ENCODE measurements at places on chromosomes 7 and 10. TPM values are rescaled to one million over a fixed set of nuclear protein-coding genes. Genes with fewer than 3 reads are reported as not detected.

Gene LIPJ
- total RNA-seq, result under 0.01 TPM

Gene AKR1B1
- total RNA-seq, result 72.8 TPM

Gene TLL2
- 0.06 TPM for total RNA-seq

Gene LIMK1
- total RNA-seq, result 24.0 TPM

Gene VTI1A
- total RNA-seq, result 22.9 TPM

Gene CDK1
- 43.1 TPM for total RNA-seq

Gene PDK4
- total RNA-seq, result 3.2 TPM

Gene ZNF804B
- not detected for total RNA-seq

Gene HDAC9
- total RNA-seq, result 21.5 TPM

Gene HTR5A
- not detected for total RNA-seq

Gene PRF1
- not detected for total RNA-seq

Gene KIF11
- total RNA-seq, result 21.5 TPM

Gene RPEL1
- not detected for total RNA-seq

Gene ACHE
- total RNA-seq, result not detected

Gene GLI3
- 3.7 TPM for total RNA-seq

Gene TRPV5
- not detected for total RNA-seq

Gene GRIFIN
- not detected for total RNA-seq

Gene PLPP4
- total RNA-seq, result 0.25 TPM

Gene HECW1
- under 0.01 TPM for total RNA-seq

Gene STYXL1
- total RNA-seq, result 44.9 TPM

Gene COL28A1
- total RNA-seq, result 0.13 TPM

Gene LRRC17
- total RNA-seq, result 207 TPM

Gene GIMAP2
- 1.6 TPM for total RNA-seq

Gene CCDC3
- total RNA-seq, result 21.1 TPM

Gene AKR1B15
- total RNA-seq, result not detected

Gene NRAP
- not detected for total RNA-seq

Gene ZNF488
- total RNA-seq, result not detected

Gene OR2A1
- under 0.01 TPM for total RNA-seq

Gene PDE6C
- not detected for total RNA-seq

Gene SLC39A12
- total RNA-seq, result not detected

Gene MYOZ1
- total RNA-seq, result 0.06 TPM

Gene GSTO2
- 3.4 TPM for total RNA-seq

Gene ALKBH4
- total RNA-seq, result 9.3 TPM

Gene ELN
- 55.2 TPM for total RNA-seq

Gene SYCE1
- total RNA-seq, result 0.19 TPM

Gene PTPN20
- 0.92 TPM for total RNA-seq

Gene CNPY4
- 35.3 TPM for total RNA-seq

Gene CALHM1
- not detected for total RNA-seq

Gene CYP26C1
- 0.06 TPM for total RNA-seq

Gene AMPH
- 0.26 TPM for total RNA-seq

Gene BAG3
- 10.7 TPM for total RNA-seq

Gene GBX1
- not detected for total RNA-seq
